ENCODE measurements at places on chromosomes 1 and 21.

- no peak for DNase-seq
- H3K27me3 ChIP-seq: no peaks in the 10 kb centered on the region
- H3K27ac ChIP-seq: no peak overlapping the region
- peaks cover 6% of the 10 kb centered on the region for H3K4me1 ChIP-seq
- no peak overlapping the region for H3K4me3 ChIP-seq
Observed at GRCh38 chr1:179888071-179888470, 6.0 kb downstream of the TOR1AIP1 start.

DNA sequence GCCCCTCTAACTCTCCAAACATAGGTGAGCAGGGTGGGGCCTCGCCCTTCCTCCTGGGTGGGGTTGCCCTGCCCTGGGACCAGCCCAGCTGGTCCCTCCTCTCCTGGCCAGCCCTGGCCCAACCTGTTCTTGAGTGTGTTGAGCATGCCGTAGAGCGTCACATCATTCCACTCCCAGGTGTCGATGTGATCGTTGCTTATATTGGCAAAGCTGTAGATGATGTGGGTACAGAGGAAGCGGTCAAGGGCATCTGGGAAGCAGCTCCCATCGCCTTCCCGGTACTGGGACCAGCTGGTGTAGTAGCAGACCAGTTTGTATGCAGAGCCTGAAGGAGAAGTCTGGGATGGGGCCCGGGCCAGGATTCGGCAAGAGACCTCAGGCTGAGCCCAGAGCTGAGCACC lies 1.4 kb downstream of the CHI3L1 start:
- no peak overlapping the region for H3K4me3 ChIP-seq
- no peaks in the 10 kb centered on the region for H3K4me1 ChIP-seq
- no peaks in the 10 kb centered on the region for H3K27me3 ChIP-seq
- DNase-seq: no peak
- no peak overlapping the region for H3K27ac ChIP-seq
- no peaks in the 10 kb centered on the region for H3K36me3 ChIP-seq

DNA sequence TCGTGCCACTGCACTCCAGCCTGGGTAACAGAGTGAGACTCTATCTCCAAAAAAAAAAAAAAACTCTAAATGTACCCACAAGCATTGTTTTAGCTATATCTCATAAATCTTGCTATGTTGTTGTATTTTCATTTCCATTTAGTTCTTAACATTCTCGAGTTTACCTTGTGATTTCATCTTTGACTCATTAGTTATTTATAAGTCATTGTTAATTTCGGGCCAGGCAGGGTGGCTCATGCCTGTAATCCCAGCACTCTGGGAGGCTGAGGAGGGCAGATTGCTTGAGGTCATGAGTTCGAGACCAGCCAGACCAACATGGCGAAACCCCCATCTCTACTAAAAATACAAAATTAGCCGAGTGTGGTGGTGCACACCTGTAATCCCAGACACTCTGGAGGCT lies 11.7 kb downstream of the HES2 start:
- peaks cover 11% of the 10 kb centered on the region for H3K27me3 ChIP-seq
- DNase-seq: no peak
- H3K4me3 ChIP-seq: no peak overlapping the region
- no peak overlapping the region for H3K27ac ChIP-seq

- H3K4me3 ChIP-seq: no peak overlapping the region
- H3K27ac ChIP-seq: peak overlapping the region; percentile 3
- H3K4me1 ChIP-seq: no peaks in the 10 kb centered on the region
- H3K27me3 ChIP-seq: no peaks in the 10 kb centered on the region
- H3K36me3 ChIP-seq: no peaks in the 10 kb centered on the region
- peak; percentile 81 for DNase-seq
Observed at GRCh38 chr21:25342816-25343215, 264.5 kb downstream of the MRPL39 start.

DNA sequence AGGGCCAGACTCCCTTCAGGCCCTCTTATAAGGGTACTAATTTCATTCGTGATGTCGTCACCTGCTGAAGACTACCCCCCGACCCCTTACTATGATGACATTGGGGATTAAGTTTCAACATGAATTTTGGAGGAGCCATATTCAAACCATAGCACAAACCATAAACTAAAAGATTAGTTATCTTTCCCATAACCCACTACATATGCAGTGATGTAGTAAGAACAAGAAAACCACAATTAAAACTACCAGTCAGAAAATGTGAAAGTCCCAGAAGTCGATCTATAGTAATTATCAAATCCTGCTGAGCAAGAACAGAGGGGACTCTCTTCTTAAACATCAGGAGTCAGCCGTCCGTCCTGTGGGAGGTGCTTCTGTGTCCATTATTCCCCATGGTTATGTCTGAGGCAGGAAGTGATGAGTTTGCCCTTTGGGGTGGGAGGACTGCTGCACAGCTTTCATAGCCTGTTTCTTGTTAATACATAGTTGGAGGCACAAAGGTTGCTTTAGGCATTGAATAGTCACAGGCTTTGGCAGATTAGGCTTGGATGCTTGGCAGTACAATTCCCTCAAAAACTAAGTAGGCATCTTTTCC lies 35.9 kb upstream of the PTGFRN start:
- H3K4me1 ChIP-seq: peaks cover 10% of the 10 kb centered on the region
- no peak overlapping the region for H3K4me3 ChIP-seq
- no peaks in the 10 kb centered on the region for H3K27me3 ChIP-seq
- no peaks in the 10 kb centered on the region for H3K36me3 ChIP-seq
- DNase-seq: no peak
- H3K27ac ChIP-seq: no peak overlapping the region

DNA sequence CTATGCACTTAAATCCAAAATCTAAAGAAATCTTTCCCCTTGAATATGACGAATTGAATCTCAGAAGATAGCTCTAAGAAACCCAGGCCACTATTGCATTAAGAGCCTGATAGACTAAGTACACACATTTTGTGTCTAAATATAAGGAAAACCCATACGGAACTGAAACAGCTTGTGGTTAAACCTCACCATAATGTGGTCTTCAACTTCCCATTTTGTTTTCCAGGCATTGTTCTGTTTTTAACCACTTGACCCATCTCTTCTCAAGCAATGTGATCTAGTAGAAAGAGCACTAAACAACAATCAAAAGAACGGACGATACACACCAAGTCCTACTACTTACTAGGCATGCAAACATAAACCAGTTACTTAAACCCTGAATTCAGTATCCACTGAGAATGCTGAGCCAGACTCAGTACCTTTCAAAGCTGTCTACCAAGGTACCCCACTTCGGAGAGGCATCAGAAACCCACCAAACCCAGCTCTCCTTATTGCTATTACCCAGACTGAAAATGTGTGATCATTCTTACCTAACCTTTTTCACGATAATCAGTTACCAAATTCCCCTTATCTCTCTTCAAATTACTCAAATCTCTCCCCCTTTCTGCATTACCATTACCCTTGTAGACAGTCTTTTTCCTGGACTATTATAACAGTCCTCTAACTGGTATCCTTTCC lies 12.8 kb downstream of the OTUD7B start:
- no peak for DNase-seq
- no peak overlapping the region for H3K27ac ChIP-seq
- H3K36me3 ChIP-seq: peaks cover 8% of the 10 kb centered on the region
- H3K4me3 ChIP-seq: no peak overlapping the region
- H3K27me3 ChIP-seq: no peaks in the 10 kb centered on the region
- H3K4me1 ChIP-seq: peaks cover 23% of the 10 kb centered on the region
